ENCODE measurements at places on chromosomes 4 and X.

GRCh38 chrX:100695302-100695701, 36.6 kb downstream of the SYTL4 start:
- DNase-seq = peak; percentile 19

DNA sequence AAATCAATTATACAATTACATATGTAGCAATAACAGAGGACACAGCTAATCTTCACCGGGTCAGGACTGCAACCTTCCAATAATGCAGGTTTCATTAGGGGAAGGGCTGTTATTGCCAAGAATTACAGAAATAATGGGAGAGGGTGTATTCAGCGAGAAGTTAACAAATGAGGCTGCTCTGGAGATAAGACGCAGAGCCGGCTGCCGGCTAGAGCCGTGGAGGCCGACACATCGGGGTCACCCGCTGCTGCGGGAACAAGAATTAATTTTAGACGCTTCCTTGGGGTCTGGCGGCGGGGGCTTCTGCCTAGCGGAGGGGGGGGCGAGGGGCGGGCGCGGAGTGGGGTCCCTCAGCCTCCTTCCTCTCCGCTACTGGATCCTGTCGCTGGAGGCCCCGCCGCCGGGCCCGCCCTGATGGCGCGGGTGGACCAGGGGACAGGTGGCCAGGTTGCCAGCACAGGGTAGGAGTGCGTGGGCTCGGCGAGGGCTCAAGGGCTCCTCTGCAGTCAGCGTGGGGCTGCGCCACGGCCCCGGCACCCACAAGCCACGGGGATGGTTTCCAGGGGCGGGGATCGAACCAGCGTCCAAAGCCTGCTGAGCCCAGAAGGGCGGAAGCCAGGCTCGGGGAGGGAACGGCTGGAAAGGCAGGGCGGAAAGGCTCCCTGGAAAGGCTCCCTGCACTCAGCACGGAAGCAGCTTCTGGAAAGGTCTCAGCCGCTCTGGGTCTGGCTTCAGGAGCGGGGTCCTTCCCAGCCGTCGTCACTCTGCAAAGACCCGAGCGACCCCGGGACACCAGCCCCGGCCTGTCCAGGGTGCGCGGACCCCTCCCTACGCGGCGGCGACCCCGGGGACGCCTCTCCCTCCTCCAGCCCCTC, 113.8 kb upstream of the NKX1-1 start:
- no peak for DNase-seq

- DNase-seq = peak; percentile 8
Measured at GRCh38 chr4:84596826-84597225, 13.9 kb downstream of the CDS1 start.

DNA sequence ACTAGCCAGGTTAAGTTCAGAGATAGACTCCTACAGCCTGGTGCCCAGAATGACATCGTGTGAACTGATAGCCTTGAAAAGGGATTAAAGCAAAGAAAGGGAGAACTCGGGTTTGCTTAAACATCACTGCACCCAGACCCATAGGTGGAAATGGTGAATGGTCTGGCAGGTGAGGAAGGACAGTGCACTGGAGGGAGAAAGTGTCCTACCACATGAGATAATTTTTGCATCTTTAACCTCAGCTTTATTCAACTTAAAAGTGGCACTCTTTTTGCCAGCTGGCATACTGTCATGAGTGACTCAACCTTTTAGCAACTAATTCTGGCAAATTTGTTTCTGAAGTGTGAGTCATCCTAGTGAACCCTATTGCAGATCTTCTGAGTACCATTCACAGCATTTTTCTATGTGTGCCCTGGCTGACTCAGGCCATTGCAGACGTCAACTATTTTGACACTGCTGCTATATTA, 53.0 kb upstream of the DAPP1 start:
- DNase-seq = peak; percentile 34

DNA sequence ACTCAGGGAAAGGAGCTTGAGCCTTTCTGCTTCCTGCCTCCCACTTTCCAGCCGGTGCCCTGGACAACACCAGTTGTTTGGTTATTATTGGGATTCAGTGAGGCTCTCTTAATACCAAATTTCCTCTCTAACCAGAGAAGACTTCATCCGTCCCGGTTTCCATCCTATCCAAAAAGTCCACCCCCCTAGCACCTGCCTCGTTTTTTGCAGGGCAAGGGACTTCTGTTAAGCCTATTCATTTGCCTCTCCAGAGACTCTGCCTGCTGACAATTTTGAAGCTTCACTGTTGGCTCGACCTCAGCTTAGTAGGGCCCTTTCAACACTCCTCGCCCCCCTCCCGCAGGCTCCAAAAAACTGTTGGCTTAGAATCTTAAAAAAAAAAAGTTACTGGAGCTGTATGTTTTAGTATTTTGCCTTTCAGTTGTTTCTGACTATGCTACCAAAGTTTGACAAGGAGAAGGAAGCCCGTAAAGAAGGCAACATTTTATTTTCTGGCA, 779 bp upstream of the PRSS12 start:
- DNase-seq = no peak

- DNase-seq = no peak
Measured at GRCh38 chrX:15215366-15215765, 54.5 kb downstream of the ASB9 start.

- DNase-seq = no peak
Measured at GRCh38 chrX:132497432-132497831, 8.6 kb upstream of the MBNL3 start.

DNA sequence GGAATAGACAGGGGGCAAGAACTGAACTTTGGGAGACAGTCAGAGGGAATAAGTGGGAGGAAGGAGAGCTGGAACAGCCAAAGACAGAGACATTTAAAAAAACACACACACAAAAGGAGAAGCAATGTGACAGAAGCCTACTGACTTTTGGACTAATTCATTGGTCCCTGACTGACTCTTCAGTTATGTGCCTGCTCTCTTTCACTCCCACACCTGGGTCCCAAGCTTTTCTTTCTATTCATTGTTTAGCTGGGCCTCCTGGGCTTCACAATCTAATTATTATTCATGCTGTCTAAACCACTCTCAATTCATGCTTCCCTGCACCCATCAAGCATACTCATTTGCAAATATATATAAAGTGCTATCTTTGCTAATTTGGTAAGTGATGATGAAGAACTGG, 139.2 kb upstream of the IRS4 start:
- no peak for DNase-seq

DNA sequence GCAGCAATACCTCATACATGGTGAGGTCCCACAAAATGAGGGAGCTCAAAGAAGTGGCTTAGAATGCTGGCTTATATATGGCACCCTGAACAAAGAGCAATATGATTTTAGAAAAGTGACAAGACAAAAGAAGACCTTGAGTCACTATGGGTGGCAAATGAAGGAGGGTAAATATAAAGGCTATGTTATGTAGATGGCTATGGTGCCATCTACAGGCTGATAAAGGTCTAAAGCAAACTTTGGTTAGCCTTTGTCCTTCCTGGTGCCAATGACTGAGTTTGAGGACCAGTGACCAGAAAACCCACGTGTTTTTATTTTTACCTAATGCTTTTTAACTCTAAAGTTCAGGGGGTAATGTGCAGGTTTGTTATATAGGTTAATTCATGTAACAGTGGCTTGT, 151.8 kb downstream of the CCNG2 start:
- no peak for DNase-seq

- DNase-seq = no peak
Measured at GRCh38 chrX:129006491-129006890, 516.8 kb downstream of the SMARCA1 start.

DNA sequence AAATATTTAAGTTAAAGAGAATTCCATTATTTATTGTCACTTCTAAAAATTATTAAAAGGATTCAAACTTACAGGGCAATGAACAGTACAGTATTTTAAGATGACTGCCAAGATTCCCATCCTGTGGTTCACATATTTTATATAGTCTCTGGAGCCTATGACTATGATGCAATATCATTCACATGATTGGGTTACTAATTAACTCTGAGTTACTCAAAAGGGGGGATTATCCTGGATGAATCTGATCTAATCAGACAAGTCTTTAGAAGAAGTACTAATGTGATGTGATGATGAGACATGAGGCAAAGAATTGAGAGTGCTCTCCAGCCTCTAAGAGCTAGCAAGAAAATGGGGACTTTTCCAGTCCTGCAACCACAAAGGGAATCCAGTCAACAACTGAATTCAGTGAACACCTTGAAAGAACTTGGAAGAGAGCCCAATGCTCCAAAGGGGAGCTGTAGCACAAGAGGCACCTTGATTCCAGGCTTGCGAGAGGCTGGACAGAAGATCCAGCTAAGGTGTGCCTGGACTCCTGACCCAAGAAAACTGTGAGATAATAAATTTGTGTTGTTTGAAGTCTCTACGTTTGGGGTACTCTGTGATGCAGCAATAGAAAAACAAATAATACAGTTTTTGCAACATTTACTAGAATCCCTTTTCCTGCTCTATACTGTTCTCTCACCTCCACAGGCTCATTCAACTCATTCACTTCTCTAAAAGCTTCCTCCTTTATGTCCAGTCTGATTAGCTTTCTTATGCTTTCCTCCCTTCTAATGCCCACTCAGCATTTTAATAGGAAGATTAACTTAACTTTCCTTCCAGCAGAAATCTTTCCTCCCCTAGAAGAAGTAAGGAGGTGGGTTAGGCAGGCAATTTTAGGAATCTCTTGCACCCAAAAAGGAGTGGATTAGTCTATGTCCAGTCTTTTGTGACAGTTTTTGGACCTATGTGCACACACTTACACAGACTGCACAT, 133.8 kb upstream of the LCORL start:
- DNase-seq = no peak

GRCh38 chrX:152220606-152221005, 82.2 kb upstream of the MAGEA10 start:
- DNase-seq = no peak

DNA sequence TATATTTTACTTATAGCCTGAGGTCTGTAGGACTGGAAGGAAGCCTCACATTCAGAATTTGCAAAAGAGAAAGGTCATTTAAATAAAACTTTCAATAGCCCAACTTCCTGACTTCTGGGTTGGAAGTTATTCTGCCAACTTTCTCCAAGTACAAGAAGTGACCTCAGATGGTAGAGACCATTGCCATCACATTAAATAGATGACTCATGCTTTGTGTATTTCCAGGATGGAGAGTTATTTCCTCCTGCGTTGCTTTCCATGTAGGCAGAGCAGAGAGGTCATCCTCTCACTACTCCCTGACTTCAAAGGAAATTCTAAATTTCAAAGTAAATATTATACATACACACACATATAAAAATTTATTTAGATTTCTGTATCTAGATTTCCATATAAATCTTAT, 73.0 kb upstream of the NR3C2 start:
- DNase-seq = no peak

- no peak for DNase-seq
Measured at GRCh38 chrX:10516781-10517322, 103.5 kb downstream of the MID1 start.

DNA sequence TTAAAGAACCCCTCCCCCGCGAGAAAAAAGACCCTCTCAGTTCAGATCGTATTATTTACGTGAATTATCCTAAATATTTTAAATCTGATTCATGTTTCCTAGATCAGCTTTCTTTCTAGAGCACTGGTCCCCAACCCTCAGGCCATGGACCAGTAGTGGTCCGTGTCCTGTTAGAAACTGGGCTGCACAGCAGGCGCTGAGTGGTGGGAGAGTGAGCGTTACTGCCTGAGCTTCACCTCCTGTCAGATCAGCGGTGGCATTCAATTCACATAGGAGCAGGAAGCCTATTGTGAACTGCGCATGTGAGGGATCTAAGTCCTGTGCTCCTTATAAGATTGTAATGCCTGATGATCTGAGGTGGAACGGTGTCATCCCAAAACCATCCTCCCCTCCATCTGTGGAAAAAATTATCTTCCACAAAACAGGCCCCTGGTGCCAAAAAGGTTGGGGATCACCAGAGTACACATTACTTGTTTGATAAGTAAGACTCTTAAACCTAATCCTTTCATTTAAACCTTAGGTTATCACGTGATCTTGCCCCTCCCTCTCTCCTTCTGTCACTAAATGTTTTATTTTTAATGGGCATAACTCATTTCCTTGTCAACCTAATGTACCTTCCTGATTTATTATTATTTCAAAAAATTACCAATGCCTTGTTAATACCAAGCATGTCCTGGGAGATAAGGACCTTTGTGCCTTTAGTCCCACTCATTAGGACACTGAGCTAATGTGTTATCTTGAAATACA, 442.9 kb downstream of the TLL1 start:
- no peak for DNase-seq

GRCh38 chr4:98150092-98150761, 7.0 kb upstream of the STPG2 start:
- no peak for DNase-seq
